ENCODE measurements at places on chromosomes 4 and X.

DNA sequence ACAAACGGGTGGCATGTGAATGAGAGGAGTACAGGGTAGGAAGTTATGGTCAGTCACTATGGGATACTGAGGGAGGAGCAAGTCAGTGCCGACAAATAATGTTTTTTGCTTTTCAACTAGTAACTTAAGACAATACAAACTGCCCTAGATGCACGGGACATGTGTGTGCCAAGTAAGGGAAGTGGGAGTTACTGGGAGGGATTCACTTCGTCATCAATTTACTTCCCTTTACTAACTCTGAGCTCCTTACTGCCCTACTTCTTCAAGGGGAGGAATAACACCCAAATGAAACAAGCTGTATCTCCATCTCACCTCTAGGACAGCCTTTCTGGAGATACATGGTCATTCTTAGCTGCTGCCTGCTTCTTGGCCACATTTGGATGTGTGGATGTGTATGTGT is 97.7 kb downstream of the DGKK start:
- no peak for DNase-seq

GRCh38 chr4:70712604-70713452 is 8.9 kb upstream of the RUFY3 start:
- no peak for DNase-seq

DNA sequence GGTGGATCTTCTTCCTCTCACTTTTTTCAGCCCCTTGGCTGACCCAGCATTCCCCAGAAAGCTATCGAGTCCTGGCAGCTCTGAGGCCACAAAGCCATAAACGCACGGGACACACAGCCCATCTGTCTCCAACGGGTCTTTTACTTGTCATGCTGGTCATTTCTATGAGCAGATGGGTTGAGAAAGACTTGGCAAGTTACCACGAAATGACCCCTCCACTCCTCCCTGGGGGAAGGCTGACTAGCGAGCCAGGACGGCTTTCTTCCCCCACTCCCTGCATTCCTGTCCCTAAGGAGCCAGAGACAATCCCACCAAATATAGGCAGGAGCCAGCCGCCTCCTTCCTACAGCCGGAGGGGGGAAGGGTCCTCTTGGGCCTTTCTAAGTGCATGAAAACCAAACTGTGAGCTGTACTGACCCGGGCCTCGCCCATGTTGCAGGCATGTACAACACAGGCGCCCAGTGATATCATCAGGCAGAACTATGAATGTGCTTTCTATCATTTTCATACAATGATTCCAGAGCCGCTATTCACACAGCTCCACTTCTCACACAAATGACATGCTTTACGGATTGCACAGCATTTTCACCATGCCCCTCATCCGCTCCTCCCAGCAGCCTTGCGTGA is 28.6 kb downstream of the AFAP1 start:
- no peak for DNase-seq

GRCh38 chrX:75522565-75523431 is at the start of gene ZDHHC15:
Gene ZDHHC15, minus strand, starts transcription at chrX:75523037. Its CDS starts 13 bp downstream, at chrX:75523024.
- peak; percentile 10 for DNase-seq

- DNase-seq = no peak
These were observed 24.8 kb downstream of the BCLAF3 start for GRCh38 chrX:19966056-19966455.

Data from cortex of kidney (tissue), 1 donor.